Epithelial cell of umbilical artery (primary cell): ENCODE measurements at places on chromosomes 7 and 10. TPM values are rescaled to one million over a fixed set of nuclear protein-coding genes. Genes with fewer than 3 reads are reported as not detected.

The PKD2L1 gene
- total RNA-seq, result not detected in 2 replicates

The ABCF2 gene
- 78.9 and 79.8 TPM in 2 replicates for total RNA-seq

The HOXA9 gene
- total RNA-seq, result 28.9 and 31.8 TPM in 2 replicates

The SUN3 gene
- not detected in 2 replicates for total RNA-seq

The SRGN gene
- total RNA-seq, result 914 and 1,102 TPM in 2 replicates

The ANKRD1 gene
- total RNA-seq, result 1,195 and 1,657 TPM in 2 replicates
